ENCODE measurements at places on chromosomes 2 and 18.

- no peak for DNase-seq
Measured at GRCh38 chr2:178804791-178805190, 2.4 kb downstream of the TTN start.

DNA sequence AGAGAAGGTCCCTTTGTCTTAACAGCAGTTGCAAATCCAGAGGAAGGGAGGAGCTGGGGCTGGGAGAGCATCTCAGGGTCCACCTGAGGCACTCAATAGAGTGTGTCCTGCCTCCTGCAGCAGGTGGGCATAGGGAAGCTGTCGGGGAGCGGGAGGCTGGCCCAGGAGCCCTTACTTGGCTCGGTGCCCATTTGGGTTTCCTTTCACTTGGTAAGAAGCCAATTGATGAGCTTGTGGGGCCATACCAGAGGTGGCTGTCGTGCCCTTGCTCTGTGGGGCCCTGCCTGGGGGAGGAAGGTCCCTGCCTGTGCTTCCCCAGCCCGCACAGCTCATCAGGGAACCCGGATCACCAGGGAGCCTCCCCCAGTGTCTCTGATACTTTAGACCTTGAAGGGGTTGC, 229.7 kb downstream of the DYSF start:
- no peak for DNase-seq

DNA sequence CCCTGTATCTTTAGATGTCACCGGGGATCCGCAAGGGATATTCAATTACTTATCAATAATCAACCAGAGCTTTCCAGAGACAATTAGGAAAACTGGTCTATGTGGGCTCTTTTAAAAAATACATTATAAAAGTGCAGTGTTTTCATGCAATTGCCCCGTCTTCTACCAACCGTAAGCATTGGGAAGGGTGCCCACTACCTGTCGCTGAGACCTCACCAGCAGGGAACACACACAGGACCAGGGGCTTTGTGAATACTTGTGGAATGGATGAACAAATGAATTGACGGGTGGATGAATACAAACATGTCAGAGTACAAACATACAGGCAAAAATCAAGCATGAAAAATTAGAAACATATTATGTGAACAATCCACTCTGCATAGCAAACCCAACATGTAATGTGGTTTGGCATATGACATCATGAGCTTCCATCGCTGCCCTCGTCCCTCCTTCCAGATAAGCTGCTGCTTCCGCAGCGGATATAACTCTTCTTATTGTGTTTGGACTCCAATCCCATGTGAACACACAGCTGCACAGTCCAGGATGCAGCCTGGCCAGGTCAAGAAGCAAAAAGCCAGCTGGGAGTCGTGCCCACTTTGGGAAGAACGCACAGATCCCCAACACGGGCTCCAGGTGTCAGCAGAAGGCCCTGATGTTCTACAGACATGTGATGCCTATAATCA, 5.3 kb downstream of the FHL2 start:
- DNase-seq, result no peak

DNA sequence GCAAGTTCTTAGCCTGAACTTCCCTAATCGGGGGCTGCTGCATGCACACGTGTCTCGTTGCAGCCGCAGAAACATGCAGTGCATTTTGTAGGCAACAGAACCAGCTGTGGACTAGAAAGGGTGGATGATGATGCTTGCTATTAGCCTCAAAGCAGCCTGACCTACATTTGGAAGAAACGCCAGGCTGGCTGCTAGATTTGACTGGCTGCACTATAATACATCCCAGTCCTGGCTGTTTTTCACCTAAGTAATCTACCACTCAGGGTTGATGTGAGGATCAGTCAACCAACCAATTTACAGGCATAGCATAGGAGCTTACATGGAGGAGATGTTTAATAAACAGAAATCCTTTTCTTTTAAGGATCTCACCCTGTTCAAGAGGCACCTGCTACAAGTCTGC, 56.4 kb upstream of the SPP2 start:
- DNase-seq, result no peak
